Tibial artery (tissue), 4 donors: ENCODE measurements at places on chromosomes 2 and 18.

GRCh38 chr2:50309503-50309902 lies 722.4 kb downstream of the NRXN1 start:
- no peak for DNase-seq

DNA sequence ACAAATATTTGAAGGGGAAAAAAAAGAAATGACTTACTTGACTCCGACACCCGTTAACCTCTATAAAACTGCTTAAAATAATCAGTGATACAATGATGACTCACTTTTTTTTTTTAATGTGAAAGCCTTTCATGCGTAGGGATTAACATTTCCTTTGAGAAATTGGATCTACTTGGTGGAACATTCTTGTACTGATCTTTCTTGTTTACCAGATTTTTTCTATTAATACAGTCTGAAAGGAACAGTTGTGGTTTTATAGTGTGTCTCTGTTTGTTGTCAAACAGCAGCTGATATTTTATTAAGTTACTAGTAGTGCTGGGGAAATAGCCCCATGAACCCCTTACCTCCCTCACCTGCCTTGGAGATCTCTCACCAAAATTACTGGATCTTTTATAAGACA lies 40.2 kb upstream of the NEB start:
- no peak for DNase-seq

DNA sequence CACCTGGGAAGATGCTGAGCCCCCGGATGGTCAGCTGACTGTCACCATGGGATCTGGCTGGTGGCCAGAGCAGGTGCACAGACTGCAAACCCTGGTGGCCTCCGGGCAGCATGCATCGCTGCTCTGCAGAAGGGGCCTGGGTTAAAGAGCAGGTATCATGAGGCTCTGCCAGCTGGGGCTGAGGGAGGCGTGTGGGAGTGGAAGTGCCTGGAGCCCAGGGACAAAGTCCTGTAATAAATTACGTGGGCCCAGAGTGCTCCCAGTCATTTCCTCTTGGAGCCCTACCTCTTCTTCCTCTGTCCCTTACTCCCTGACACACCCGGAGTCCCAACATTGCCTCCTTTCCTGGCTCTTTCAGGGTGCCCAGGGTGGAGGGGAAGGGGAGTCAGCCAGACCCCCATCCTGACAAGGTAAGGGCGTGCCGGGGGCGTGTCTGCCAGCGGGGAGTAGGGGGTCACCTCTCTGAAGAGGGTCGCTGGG lies at the start of gene MYO7B:
Gene MYO7B (plus strand): TSS at position 262 of the 480 bp plus-strand sequence. CDS start 24,040 bp downstream, outside the sequence.
- no peak for DNase-seq

- no peak for DNase-seq
Observed at GRCh38 chr2:186044761-186045160, 306.2 kb downstream of the FSIP2 start.

DNA sequence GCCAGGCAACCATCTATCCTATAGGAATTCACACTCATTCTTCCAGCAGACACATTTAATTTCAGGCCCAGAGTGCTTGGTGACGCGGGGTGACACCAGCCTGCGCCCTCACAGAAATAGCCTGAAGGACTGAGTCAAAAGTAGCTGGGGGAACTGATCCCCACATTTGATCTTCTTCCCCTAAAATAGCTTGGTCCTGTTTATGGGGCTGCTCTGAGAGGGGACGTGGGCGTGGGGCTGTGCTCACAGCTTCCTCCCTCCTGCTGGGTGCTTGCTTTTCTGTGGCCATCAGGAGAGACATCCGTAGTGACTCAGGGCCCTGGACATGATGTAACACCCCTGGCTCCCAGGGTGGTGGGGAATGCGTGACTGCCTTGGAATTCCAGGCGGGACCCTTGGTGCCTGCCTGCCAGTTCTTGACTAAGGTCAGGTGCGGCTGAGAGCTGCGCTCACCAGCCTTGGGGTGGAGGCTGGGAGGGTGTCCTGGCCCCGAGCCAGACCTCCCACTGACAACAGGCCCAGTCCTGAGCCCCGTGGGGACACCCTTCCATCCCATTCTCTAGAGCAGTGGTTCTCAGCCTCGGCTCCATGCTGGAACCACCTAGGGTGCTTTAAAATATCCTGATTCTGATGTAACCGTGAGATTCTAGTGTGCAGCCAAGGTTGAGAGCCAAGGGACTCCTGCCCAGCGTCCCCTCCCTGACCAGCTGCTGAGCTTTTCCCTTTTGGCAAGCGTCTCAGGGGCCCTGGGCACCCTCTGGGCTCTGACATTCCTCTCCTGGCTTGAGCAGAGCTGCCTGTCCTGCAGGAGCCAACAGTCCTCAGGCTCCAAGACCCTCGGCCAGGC lies 47.4 kb upstream of the SMAD7 start:
- peak; percentile 86 for DNase-seq

DNA sequence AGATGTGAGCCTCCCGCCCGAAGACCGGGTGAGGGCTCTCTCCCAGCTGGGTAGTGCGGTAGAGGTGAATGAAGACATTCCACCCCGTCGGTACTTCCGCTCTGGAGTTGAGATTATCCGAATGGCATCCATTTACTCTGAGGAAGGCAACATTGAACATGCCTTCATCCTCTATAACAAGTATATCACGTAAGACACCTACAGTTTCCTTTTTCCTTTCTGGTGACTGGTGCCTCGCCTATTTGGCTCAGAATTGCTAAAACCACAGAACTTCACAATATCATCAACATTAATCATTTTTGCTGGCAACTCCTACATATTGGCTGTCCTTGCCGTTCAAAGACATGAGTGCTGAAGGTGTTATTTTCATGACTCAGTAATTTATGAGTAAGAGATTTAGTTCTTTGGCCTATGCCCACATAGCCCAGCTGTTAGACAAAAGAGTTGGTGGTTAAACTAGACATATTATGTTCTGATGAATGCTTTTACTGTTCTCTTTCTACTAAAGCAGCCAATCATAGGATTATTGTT lies 2.2 kb downstream of the STAMBP start:
- DNase-seq: no peak

DNA sequence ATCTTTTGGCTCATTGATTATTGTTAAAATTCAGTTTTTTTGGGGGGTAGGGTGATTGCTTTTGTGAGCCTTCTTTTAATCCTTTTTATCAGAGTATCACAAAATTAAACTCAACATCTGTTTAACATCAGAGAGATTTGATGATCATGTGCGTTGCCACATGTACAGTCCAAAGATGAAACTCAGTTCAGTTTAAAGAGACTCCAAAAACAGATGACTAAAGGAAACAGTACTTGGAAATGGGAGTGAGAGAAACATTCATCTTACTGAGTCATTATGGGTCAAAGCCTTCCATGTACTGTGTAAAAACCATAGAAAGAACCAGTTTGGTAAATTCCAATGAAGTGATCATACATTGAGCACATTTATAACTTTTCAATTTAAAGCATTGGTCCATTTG lies 53.0 kb downstream of the LYPD6 start:
- DNase-seq: no peak

- no peak for DNase-seq
Observed at GRCh38 chr18:3441290-3441689, 8.7 kb upstream of the TGIF1 start.
